Mesenchymal stem cell (in vitro differentiated cells and primary cell): ENCODE measurements at places on chromosomes 7 and 10.

DNA sequence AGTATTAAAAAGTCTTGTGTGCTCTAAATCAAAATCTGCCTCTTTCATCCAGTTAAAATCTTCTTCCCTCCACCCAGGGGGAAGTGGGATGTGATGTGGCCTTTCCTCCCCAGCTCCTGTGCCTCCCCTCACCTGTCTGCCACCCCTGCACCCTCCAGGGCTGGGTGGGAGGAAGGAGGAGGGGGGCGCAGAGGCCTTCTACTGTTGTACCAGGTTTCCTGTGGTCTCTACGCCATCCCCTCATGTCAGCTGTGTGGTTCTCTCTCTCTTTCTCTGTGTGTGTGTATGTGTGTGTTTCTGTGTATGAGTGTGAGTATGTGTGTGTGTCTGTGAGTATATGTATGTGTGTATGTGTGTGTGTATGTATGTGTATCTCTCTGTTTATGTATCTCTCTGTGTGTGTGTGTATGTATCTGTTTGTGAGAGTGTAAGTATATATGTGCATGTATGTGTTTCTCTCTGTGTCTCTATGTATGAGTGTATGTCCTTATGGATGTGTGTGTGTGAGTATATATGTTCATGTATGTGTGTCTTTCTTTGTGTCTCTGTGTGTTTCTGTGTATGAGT lies 45.5 kb upstream of the C10orf71 start:
- DNase-seq: no peak

- no peak for DNase-seq
These were observed 132.4 kb upstream of the PTN start for GRCh38 chr7:137475966-137476365.

GRCh38 chr10:26946102-26946811 lies 85.5 kb upstream of the ABI1 start:
- no peak for DNase-seq

- no peak for DNase-seq
These were observed at the start of gene FGF8 for GRCh38 chr10:101775273-101776160. Gene FGF8 (minus strand): TSS chr10:101776114. CDS start chr10:101775900, 214 bp downstream.

- DNase-seq: peak; percentile 87
These were observed 210.4 kb downstream of the SKIDA1 start for GRCh38 chr10:21314906-21315644.

- DNase-seq: no peak
These were observed 170.9 kb upstream of the ASAH2 start for GRCh38 chr10:50422259-50422658.

- DNase-seq: peak; percentile 33
These were observed 2.0 kb downstream of the CALY start for GRCh38 chr10:133334503-133335245.

DNA sequence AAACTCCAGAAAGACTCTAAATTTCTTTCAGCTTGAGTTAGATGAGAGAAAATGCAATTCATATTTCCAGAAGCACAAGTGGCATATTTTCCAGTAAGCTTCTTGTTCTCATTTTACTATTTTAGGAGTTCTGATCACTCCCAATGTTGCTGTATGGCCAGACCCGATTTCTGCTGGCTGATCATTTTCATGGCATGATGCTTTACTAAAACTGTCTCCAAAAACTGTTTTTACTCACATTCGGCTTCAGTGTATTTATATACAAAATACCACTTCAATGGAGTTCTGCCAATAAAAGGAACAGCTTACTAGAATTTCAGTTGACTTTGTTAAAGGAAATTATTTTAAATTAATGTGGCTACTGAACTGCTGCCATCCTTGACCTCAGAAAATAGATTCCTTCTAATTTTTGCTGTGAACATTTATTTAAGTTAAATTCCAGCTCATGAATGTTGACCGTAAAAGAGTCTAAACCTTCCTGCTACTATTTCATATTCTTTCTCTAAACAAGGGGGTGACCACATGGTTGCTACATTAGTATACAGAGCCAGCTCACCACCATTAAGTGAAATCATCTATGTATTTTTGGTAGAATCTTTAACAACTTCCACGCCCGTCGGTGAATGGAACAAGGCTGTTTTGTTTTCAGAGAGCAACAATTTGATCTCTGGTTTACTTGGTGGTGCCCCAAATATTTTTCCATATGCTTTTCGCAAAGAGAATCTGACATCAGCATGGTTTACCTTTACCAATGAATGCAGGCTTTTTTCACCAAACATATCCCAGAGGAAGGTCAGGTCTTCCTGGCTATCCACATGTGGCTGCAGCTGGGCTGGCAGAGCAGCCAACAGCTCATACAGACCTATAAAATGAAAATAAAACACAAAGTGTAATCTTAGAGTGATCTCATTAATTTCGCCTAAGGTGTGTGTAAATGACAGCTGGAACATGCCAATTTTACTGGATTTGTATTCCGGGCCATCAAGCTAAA lies 101.2 kb downstream of the MPP7 start:
- DNase-seq: no peak

- DNase-seq: no peak
These were observed 9.0 kb upstream of the ARPC1B start for GRCh38 chr7:99365318-99366141.

- DNase-seq: no peak
These were observed 582.0 kb downstream of the TNS3 start for GRCh38 chr7:46999866-47000265.

DNA sequence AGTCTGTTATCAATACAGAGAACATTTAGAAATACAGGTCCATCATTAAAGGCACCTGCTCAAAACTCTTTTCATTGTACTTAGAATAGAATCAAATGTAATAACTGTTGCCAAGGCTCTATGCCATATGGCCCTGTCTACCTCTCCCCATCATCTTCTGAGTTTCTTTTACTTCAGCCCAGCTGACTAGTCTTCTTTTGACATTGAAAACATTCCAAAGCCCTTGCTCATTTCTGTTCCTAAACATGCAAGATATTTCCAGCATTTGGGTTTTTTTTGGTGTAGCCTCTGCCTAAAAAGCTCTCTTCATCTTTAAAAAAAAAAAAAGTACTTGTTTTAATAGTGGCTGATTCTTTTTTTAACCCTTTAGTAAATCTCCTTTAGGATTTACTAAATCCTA lies 165.5 kb upstream of the SMIM30 start:
- no peak for DNase-seq

DNA sequence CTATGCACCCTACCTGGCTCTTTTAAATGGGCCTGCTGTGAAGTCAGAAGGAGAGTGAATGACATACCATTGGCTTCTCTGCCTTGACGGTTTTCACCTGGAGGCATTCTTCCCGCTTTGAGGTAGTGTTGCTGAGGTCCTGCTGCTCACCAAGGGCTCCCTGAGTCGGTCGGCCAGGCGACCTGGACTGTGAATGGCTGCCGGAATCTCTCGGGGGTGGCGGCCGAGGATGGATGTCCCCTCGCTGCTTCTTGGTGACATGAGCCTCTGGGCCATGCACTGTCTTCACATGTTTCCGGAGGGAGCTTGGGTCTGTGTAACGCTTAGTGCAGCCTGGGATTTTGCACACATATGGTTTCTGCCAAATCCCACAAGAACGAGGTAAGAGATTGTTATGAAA lies 264.7 kb downstream of the GLI3 start:
- DNase-seq: no peak

DNA sequence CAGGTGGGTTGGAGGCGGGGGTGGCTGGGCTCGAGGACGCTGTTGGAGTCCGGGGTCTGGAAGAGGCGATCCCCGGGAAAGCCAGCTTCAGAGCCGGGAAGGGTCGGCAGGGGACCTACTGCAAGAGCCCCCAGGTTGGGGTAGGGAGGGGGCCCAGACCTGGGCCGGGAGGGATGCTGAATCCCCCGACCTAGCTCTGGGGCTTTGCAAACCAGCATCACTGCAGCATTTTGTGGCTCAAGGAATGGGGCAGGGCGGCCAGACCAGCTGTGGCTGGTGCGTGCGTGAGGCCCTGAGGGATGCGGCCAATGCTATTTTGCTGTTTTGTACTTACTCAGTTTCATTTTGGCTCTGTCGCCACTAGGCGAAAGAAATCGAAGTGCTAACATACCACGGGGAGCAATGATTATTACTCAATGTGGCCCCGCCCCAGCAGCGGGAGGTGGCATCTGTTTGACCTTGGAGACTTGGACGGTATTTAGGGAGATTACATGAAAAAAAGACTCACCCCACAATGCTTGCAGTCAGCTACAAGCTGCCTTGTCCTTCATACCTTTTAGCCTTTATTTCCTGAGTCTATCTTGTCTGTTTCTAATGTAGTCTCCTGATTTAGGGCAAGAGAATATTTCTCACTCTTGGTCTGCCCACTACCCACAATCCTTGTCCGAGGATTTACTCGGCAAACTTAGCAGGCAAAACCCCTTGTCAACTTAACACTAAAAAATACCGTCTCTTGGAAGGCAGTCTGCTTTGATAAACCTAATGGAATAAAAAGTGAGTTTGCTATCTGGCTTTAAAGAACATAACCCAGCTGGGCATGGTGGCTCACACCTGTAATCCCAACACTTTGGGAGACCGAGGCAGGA lies 16.2 kb downstream of the HSPB1 start:
- peak; percentile 94 for DNase-seq

- DNase-seq: no peak
These were observed 1115.7 kb upstream of the C7orf33 start for GRCh38 chr7:147474862-147475261.

GRCh38 chr10:132657748-132658147 lies 120.2 kb downstream of the INPP5A start:
- DNase-seq: no peak

GRCh38 chr7:128190051-128190647 lies 50.9 kb upstream of the LEP start:
- DNase-seq: no peak

GRCh38 chr7:94877731-94878670 lies 29.4 kb upstream of the PPP1R9A start:
- no peak for DNase-seq

- no peak for DNase-seq
These were observed 3.1 kb upstream of the GOT1 start for GRCh38 chr10:99433378-99434020.

DNA sequence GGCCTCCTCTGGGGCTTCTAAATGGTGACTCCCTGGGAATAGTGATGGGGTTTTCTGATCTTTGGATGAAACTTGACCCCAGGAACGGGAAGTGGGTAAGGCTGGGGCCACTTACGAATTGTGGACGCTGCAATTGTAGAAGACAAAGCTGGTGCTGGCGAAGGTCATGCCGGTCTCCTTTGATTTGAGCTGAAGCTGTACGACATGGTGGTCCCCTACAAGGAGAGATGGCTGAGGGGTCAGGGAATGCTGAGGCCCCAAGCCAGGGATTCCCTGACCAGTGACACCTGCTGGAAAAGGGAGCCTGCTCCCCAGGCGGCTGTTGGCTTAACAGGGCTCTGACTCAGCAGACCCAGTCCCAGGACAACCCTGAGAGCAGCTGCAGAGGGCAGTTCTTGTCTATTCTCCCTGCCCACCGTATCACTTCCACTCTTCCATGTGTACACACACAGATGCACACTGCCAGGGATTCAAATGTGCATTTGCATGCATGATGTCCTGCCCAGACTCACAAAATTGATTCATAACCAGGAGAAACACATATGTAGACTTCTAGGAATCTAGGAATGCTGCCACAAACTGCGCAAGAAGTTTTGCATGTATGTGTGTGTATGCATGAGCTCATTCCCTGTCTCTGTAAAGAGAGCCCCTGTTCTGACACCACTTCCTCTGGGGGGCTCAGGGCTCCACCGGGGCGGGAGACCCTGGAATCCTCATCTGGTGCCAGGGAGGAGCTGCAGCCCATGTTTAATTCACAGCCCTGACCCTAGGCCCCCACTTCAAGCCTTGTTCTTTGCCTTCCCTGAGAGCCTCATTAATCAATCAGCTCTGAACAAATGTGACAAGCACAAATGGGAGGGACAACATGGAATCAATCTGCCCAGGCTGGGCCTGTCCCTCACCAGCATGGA lies 350.0 kb downstream of the PLXNA4 start:
- no peak for DNase-seq

- DNase-seq: no peak
These were observed 54.9 kb upstream of the DPYSL4 start for GRCh38 chr10:132131581-132132420.

DNA sequence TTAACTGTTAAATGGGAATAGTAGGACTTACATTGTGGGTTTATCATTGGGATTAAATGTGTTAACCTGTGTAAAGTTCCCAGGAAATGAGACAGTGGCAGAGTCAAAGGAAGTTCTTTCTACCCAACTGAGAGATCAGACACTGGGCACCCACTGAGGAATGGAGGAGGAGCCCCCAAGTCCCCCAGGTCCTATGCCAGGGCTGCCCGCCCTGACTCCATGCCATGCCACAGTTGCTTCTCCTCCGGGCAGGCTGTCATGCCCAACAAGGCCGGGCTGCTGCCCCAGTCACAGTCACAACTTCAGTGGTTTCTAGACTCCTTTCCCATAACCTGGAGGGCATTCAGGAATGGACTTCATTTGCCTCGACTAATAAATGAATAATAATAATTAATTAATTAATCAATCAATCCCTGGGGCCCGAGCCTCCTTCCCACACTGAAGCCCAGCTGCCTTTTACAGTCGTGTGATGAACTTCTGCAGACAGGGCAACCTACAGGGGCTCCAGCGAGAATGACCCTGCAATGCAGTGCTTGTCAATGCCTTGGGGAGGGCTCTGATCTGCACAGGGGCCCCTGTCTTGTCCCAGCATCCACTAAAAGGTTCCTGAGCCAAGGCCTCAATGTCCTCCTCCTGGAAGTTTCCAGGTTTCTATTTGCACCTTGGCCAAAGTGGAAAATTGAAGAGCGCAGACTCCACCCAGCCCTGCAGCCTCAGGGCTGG lies 32.4 kb downstream of the DRGX start:
- DNase-seq: no peak

- no peak for DNase-seq
These were observed 267.5 kb upstream of the KAT6B start for GRCh38 chr10:74558897-74559296.

- DNase-seq: no peak
These were observed 119.5 kb downstream of the OTUD1 start for GRCh38 chr10:23558361-23558799.

- DNase-seq: no peak
These were observed 23.7 kb upstream of the CUBN start for GRCh38 chr10:17153321-17153720.

DNA sequence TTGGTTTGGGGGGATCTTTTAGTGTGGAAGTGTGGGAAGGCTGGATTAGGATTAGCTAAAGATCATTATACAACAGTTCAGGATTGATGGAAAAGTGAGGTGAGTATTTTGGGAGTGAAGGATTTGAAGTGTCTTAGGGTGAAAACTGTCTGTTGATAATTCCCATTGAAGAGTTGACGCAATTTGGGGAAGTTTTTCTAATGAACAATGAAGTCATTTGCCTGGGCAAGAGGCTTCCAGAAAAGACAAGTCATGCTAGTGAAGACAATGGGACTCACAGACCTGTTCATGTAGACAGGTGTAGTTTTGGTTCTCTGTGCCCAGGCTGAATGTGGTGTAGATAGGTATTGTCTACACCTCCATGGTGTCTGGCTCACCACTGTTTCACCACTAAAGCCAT lies 194.3 kb upstream of the GPR26 start:
- DNase-seq: no peak

GRCh38 chr10:48523820-48524758 lies 80.8 kb downstream of the ARHGAP22 start:
- peak; percentile 11 for DNase-seq
